Activated T-cell treated with anti-CD3 and anti-CD28 coated beads for 4 hours (primary cell): ENCODE measurements at places on chromosomes 5 and 9.

DNA sequence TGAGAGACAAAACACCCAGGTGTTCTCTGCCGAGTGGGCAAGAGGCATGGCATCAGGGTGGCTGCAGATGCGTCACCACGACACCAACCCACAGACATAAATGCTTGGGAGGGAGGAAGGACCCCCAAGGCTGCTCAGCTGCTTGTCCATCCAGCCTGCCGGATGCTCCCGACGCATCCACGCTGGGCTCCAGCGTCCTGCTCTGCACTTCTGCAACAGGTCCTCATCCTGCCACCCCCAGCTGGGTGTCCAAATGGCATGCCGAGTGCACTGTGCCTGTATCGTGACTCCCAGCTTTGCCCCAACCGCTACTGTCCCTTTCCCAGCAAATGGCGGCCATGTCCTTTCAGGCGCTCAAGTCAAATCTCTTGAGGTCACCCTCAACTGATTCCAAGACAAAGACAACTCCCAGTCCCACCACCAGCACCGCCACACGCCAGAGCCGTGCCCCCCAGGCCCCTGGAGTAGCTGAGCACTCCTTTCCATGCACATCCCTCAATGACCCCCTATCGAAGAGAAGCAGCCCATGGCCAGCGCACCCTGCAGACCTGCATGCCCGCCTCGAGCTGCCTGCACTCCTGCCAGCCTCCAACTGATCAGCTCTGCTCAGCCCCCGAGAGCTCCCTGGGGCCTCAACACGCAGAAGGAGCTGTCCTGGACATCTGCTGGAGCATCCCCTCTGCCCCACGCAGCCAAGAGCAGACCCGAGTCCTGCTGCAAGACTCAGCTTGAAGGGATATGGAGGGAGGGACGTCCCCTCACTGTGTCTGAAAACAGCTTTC, 116.7 kb downstream of the ROR2 start:
- DNase-seq, result no peak

- DNase-seq, result no peak
Observed at GRCh38 chr9:131670247-131671132, 69.4 kb downstream of the RAPGEF1 start.

DNA sequence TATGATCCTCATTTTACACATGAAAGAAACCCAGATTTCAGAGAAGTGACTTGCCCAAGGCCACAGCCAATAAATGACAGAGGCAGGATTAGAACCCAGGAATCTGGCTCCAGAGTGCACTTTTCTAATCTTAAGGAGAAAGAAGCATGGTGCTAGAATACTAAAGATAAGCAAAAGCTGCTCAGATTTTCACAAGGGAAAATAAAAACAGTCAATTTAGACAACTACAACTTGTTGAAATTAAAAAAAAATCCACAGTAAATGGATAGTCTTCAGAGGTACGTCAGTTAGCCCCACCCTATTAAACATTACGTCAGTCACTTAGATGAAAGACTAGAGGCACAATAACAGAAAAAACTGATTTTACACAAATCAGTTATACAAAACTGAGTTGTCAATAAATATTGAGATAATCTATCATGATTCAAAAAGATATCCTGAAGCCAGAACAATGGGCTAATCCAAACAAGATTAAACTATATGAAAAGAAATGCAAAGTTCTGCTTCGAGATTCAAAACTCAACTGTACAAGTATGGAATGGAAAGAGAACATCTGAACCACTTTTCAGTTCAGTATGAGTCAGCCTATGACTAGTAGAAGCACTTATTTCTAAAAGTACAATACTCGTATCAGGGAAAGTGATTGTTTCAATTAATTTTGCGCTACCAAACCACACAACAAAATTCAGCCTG, 9.3 kb downstream of the TMEM245 start:
- no peak for DNase-seq

GRCh38 chr9:133489253-133490190, 10.6 kb upstream of the SLC2A6 start:
- DNase-seq, result no peak

- no peak for DNase-seq
Observed at GRCh38 chr9:74570879-74571512, 73.9 kb downstream of the RORB start.

DNA sequence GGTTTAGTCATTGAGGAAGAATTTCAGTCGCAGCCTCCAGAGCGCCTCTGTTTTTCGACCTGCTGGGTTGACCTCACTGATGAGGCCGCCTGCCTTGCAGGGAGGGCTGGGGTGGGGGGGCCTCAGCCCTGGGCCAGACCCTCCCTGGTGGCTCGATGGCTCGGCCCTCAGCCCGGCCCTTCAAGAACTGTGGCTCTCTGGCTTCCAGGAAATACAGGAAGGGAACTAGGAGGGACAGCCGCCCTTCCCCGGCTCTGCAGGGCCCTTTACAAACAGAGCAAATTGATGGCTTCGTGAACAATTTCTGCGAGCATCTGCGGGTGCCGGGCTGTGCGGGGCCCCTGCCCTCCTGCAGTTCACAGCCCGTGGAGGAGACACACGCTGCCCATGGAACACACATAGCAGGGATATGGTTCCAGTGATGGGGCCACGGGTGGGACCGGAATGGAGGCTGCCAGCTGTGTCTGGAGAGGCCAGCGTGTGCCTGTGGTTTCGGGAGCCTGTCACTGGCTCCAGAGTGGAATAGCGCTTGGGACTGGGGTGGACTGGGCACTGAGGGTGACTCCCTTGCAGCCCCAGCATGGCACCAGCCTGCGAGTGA, 39.6 kb downstream of the COL5A1 start:
- DNase-seq, result no peak

GRCh38 chr5:82346399-82347165, 68.4 kb upstream of the RPS23 start:
- no peak for DNase-seq

GRCh38 chr5:160458806-160459800, 37.4 kb downstream of the PTTG1 start:
- DNase-seq, result no peak

- no peak for DNase-seq
Observed at GRCh38 chr9:133945314-133945975, 46.7 kb downstream of the VAV2 start.

GRCh38 chr5:148561801-148562311, 92.5 kb downstream of the HTR4 start:
- DNase-seq, result no peak

DNA sequence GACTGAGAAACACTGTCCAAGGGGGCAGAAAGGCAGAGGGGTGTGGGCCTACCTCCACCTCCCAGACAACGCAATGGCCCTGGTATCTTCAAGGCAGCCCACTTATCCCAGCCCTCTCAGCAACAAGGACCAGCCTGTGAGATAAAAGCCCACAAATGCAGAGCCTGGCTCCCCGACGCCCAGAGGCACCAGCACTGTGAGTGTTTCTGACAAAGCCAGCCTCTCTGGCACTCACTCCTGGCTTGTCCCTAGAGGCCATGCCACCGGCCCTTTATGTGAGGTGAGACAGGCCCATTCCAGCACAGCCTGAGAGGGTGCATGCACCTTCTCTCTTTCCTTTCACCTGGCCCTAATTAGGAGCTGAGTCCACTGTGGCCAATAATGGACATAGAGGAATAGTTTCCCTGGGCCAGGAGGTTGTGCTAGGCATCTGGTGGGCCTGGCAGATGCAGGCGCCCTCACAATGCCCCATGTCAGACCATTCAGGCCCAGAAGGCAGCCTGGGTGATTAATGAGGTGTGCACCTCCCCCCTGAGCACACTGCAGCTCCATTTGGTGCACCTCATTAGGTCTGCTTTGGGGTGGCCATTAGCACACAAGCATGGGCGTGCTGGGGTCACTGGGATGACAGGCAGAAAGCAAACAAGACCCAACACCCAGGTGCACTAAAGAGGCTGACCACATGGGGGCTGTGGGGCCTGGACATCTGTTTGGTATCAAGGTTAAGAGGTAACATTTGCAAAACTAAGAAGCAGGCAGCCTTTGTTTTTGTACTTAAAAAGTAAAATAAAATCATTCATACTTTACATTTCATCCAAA, 176.0 kb downstream of the MED10 start:
- no peak for DNase-seq

- DNase-seq, result no peak
Observed at GRCh38 chr5:57503433-57503832, 20.8 kb upstream of the ACTBL2 start.

- no peak for DNase-seq
Observed at GRCh38 chr5:168132241-168132641, 159.2 kb upstream of the WWC1 start.

DNA sequence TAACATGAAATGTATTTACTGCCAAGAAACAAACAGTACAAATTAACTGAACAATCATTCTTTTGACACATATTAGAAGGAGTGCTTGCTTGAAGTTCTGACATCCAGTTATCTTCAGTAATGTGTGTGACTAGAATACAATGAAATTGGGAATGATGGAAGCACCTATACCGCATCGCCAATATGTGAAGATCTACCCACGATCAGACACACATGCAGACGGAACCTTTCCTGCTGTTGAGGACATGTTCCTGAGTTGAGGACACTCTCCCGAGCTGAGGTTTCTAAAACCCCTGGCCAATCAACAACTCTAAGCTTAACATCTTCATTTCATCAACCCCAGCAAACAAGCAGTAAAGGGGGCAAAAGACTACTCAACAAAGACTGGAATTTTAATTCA, at the start of gene OR13C3:
TSS of gene OR13C3 (minus strand) at position 101 of the 400 bp plus-strand sequence. CDS start 133 bp downstream, outside the sequence.
- no peak for DNase-seq

- DNase-seq, result no peak
Observed at GRCh38 chr9:84997472-84997871, 327.9 kb downstream of the NTRK2 start.
